ENCODE measurements at places on chromosomes 7 and 10.

DNA sequence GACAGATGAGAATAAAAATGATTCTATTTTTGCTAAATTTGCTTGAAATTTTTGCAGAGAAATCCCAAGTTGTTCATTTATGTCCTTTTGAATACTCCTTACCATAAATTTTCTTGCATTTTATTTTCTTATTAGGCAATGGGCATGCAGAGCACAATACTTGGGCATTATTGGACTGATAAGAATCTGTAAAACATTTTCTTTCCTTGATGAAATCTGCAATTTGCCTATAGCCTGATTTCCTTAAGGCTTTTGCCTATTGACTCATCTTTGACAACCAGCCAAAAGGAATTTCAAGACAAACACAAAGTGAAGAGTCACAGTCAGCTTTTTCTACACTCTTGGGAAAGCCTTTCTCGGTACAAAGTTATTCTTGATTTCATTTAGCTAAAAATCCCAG lies 30.5 kb upstream of the GNAT3 start:
- DNase-seq, result peak; percentile 69

DNA sequence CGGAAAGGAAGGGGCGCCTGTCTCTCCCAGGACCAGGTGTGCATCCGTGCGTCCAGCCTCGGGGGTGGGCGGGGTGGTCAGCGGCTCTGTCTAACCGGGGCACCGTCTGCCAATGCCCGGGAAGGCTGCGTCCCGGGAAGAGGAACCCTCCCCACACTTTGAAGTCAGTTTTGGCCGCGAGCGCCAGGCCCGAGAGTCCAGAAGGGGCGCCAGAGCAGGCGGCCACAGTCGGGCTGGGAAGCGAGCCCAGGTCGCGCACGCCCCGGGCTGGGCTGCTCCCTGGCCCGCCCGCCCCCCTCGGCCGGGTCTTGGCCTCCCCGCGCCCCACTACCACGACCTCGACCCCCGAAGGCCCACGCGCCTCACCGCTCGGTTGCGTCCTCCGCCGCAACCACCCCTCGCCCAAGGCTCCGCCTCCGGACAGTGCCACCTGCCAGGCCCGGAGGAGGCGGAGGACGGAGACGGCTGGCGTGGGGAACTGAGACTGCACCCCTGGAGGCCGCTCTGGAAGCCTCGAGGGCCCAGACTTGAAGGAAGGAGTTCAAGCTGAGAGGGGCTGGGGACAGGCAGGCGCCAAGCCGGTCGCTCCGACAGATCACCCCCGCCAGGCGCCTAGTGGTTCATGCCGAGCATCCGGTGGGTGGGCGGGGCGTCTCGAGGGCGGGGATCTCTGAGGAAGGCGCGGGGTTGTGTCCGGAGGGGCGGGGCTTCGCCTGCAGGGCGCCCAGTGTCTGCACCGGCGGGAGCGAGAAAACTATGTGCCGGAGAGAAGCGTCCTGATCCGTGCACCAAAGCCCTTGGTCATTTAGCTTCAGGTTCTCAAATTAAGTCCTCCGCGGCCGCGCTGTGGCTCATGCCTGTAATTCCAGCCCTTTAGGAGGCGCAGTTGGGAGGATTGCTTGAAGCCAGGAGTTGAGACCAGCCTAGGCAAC lies at the start of gene BRAT1:
TSS of gene BRAT1 (minus strand) at position 404 of the 932 bp plus-strand sequence. CDS start 1,093 bp downstream, outside the sequence.
- DNase-seq, result peak; percentile 99

- DNase-seq, result no peak
Measured at GRCh38 chr7:46580766-46581165, 659.7 kb upstream of the IGFBP3 start.

DNA sequence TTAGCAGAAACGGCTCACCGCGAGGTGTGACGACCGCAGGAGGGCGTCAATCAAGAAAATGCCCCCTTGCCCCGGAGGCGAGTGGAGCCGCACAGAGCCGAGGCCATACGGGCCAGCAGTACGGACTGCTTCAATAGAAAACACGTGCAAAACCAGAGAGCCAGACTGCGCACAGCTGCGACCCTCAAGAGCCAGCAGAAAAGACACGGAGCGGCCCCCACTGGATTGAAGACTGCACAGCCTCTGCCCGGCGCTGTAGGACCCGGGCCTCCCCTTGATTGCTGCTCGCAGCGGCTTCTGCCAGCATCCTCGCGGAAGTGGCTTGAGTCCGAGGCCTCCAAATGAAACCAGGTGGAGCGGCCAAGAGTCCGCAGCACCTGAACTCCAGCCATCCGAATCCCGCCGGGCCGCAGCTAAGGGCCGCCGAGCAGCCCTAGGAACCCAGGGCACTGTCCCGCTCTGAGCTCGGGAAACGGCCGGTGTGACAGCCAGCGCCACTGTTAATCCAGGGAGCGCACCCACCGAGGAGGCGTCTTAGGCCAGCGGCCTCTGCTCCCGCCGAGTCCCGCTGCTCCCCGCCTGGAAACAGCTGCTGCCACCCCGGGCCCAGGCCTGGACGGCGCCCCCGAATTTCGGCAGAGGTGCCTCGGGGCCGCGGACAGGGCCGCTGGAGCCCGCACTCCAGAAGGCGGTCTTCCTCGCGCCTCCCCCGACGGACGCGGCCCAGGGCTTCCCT lies 660 bp upstream of the HHEX start:
- DNase-seq, result no peak

GRCh38 chr10:60246382-60246781 lies 143.3 kb downstream of the ANK3 start:
- DNase-seq, result no peak

GRCh38 chr7:70044064-70044463 lies 445.8 kb downstream of the AUTS2 start:
- DNase-seq, result no peak
